CD4-positive, alpha-beta T cell treated with Interleukin-1 beta for 1 hour (primary cell): ENCODE measurements at places on chromosomes 1 and 21.

DNA sequence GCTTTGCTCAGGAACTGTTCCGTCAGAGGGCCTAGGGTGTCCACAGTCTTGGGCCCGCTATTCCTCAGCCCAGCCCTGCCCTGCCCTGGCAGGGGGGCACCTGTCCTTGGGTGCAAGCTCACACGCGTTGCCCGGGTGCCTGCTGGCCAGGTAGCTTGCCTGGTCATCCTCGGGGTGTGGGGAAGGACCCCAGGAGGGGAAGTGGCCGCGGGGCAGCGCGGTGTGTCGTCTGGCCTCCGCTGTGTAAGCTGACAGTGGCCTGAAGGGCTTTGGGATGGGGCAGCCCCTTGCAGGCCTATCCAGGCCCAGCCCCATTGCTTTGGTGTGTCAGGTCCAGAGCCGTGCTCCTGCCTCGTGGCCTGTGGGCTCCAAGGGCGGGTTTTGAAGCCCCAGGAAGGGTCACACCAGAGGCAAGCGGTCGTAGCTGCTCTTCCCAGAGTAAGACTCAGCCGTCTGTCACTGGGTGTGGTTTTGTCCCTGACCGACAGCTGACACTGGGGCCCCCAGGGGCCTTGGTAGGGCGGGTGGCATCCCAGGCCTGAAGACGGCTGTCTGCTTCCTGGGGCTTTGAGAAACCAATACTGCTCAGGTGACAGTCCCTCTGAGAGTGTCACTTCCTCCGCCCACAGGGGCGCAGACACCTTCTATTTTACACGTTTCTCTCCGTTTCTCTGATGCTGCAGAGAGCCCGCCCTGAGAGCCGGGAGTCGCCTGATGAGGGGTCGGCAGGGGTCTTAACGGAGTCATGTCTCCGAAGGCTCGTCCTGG lies 72.1 kb downstream of the SKI start:
- DNase-seq: peak; percentile 85

- no peak for DNase-seq
These were observed 64.7 kb upstream of the FGGY start for GRCh38 chr1:59232216-59232615.

DNA sequence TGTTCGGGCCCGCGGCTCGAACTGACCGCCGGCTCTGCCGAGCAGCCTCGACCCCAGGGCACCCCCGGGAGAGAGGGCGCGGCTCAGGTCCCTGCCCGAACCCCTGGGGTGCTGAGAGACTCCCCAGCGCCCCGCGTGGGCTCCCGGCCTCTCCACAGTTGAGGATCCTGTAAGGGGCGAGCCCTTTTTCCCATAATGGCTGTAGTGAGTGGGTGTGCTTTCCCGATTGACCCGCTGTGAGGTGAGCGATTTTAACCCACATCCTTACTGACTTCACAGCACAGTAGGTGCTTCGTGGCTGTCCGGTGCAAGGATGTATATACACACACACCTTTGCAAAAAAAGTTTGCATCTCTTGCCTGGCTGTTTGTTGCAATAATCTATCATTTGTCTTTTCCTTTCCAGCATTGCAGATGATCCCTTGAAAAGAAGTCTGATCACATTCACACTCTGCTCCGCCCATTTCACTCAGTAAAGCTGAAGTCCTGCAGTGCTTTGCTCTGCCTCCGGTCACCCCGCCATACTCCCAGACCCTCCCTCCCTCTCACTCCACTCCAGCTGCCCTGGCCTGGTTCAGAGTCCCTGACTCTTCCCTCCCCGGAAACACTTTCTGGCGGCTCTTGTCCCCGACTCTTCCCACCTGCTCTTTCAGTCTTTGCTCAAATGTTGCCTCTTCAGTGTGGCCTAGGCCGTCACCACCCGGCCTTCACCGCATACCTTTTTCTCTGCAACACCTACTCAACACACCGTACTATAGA lies 955 bp upstream of the UBE2G2 start:
- DNase-seq: no peak

DNA sequence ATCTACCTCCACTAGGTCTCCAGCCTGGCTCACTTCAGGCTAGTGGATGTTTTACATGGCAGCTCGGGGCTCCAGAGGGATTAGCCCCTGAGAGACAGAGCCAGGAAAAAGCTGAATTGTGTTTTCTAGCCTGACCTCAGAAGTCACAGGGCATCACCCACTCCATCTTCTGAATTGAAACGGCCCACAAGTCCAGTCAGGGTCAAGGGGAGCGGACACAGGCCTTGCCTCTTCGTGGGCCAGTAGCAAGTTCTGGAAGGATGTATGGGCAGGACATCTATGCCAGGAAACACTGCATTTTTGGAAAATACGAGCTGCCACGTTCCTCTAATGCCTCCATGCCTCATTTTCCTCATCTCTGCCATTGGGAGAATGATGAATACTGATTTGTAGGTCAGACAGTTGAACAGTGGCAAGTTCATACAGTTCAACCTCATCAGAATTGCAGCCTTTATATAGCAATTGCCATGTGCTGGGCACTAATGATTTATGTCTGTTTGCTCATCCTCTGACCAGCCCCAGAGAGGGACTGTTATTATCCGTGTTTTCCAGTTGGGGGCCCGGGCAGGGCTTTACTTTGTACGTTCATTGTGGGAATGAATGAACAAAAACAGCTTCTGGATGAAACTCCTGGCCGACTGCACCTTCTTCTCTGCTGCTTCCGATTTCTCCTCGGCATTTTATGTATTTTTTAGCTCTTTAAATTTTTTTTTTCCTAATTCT lies 23.2 kb upstream of the PCBP3 start:
- DNase-seq: no peak

- no peak for DNase-seq
These were observed 17.2 kb downstream of the DRAXIN start for GRCh38 chr1:11708554-11709350.

- DNase-seq: peak; percentile 79
These were observed 5.5 kb upstream of the GBP6 start for GRCh38 chr1:89358287-89358893.

DNA sequence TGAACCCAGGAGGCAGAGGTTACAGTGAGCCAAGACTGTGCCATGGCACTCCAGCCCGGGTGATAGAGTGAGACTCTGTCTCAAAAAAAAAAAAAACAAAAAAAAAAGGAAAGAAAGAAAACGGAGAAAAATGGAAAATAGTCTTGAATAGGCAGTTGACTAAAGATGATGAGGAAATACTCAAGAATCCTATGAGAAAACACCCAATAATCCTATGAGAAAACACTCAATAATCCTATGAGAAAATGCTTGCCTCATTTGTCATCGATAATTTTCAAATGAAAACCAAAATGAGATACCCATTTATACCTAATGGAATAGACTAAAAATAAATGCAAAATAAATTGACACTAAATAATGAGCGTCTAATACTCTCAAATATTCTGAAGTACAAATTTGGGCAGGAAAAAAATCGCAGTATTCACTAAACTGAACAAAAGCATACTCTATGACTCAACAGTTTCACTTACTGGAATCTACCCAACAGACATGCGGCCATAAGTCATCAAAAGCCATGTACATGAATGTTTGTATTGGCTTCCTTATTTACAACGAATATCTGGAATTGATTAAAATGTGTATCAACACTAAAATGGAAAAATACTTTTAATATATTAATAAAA lies 733.9 kb upstream of the CHRM3 start:
- no peak for DNase-seq

DNA sequence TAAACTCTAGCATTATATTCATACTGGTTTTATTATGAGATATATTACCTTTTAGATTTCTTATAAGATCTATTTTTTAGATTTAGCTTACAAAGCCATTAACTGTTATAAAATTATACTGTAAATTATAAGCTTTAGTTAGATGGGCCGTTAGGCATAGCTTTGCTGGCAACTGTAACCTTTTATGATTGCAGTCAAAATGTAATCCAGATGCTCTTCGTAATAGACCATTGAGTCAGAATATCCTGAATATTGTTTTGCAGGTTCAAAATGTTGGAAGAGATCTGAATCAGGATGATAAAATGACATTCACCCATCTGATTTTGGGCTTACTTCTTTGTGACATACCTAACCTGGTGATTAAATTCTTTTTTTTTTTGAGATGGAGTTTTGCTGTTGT lies 20.9 kb downstream of the ITSN1 start:
- DNase-seq: no peak

DNA sequence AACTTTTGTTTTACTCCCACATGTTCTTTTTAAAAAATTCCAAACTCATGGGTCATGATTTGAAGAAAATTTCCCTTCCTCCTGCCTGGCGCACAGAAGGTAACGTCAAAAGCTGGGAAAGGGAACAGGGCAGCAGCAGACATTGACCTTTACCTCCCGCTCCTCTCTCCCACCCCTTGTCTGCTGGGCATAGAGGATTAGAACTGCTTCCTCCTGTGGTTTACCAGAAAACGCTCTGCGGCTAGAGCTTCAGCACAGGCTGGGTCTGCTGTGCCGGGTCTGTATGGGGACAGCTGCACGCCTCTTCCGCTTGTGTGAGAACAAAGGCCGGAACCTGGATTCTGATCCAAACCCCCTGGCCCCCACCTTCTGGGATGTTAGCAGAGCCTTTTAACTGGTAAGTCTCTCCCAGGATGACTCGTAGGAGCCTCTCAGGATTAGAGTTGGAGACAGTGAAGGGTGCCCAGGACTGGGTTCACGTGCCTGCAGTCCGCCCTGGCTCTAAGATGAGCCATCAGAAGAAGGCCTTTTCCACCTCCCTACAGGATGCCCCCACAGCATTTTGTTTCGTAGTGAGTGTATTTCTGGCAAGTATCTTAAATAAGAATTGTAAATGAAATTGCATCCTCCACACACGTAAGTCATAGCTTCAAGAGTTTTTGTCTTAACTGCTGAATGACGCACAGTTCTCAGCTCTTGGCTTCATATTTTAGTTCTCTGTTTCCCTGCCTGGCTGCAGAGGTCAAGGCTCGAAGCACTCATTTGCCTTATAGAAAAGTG lies 5.2 kb downstream of the H6PD start:
- DNase-seq: peak; percentile 47

GRCh38 chr1:114164840-114165543 lies 11.3 kb upstream of the SYT6 start:
- no peak for DNase-seq

DNA sequence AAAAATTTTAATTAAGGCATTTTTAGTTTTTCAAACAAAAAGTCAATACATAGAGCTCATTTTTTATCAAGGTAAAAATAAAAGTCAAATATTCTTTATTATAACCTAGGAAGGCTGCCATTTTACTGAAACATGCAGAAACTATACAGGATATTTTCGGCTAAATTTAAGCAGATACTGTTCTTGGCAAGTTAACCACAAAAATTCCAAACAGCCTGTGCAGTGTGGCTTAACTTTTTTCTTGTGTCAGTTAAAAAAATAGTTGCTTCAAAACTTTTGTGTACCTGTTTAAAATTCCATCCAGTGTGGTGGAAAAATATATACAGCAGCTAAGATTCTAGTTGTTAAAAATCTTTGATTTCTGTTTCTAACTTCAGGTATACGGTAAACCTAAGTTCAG lies 135.0 kb downstream of the ATP5PO start:
- DNase-seq: no peak

- DNase-seq: no peak
These were observed 17.2 kb downstream of the NFYC start for GRCh38 chr1:40708750-40709099.

DNA sequence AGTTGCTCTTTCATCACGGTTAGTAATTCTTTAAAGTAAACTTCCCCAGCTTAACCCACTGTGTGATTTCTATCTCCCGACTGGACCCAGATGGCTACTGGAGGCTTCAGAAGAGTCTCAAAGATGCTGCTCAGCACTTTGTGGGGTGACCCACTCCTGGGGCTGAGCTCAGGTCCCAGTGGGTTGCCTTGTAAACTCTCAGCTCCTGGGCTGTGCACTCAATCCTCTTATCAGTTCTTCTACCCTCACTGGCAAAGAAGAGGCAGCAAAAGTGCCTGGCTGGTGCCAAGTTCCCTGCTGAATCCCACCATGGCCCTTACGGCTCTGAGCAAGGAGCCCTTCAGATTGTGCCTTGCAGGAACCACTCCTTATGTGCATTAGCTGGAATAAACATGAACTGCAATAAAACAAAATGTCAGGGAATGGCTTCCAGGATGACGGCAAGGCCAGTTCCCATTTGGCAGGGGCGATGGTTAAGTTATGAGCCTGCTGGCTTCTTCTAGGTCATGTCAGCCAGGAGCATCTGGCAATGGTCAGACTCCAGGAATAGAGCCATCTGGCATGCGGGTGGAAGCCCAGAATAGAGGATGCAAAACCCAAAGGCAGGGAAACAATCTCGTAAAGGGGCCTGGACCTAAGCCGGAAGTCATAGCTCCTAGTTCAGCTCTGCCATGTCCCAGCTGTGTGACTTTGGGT lies 6.8 kb downstream of the MYOC start:
- DNase-seq: no peak

GRCh38 chr1:38272515-38272914 lies 225.9 kb upstream of the POU3F1 start:
- no peak for DNase-seq

DNA sequence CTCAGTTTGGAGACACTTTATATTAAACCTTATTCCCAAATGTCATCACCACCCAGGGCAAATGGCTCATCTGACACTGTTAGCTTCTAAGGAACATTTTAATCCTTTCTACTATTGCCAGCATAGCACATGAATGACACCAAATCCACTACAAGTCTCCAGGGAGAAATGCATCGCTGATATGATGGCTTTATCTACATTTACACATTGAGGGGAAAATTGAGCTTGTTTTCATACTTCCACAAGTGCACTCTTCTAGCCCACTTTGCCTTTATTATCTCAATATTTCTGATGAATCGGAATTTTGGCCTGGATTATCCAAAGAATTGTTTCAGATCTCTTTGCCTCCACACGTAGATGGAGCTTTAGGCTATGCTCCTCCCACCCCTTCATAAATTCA lies 75.4 kb downstream of the RUNX1 start:
- no peak for DNase-seq

GRCh38 chr1:41598325-41598724 lies 113.8 kb upstream of the EDN2 start:
- no peak for DNase-seq

DNA sequence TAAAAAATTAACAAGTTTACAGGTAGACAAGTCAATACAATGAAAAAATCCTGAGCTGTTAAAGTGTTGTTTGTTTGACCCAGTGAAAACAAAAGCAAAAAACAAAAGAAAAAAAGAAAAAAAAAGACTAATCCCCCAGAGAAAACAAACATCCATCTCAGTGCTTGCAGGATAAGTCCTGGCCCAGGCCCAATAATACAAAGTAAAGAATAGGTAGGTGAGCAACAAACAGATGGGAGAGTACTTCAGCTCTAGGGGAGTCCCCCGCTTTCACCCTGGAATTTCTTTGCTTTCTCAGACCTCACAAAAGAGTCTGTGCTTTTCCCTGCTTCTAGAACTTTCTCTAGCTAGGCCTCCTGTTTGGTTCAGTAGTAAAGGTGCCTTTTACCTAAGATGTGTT lies 70.3 kb downstream of the ABCA4 start:
- DNase-seq: no peak

GRCh38 chr1:160486453-160486852 lies 36.6 kb downstream of the SLAMF6 start:
- DNase-seq: no peak

DNA sequence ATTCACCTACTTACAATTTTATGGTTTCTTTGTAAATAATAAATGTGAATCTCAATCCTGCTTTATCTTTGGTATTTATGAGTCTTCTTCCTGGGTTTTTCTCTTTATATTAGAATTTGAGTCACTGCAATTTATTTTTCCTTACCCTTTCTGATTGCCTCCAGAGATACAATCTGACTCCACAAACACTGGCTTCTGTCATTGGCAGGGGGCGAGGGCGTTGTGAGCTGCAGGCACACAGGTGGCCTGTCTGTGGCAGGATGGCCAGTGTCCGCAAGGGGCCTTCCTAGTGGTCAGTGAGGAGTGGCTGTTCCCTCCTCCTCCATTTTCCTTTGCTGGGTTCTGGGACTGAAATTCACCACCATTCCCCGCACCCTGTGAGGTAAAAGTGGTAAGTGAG lies 2.0 kb upstream of the MTARC1 start:
- no peak for DNase-seq

- DNase-seq: no peak
These were observed 161.2 kb downstream of the NPHP4 start for GRCh38 chr1:5830771-5831599.
